ENCODE measurements at places on chromosomes 4 and X.

DNA sequence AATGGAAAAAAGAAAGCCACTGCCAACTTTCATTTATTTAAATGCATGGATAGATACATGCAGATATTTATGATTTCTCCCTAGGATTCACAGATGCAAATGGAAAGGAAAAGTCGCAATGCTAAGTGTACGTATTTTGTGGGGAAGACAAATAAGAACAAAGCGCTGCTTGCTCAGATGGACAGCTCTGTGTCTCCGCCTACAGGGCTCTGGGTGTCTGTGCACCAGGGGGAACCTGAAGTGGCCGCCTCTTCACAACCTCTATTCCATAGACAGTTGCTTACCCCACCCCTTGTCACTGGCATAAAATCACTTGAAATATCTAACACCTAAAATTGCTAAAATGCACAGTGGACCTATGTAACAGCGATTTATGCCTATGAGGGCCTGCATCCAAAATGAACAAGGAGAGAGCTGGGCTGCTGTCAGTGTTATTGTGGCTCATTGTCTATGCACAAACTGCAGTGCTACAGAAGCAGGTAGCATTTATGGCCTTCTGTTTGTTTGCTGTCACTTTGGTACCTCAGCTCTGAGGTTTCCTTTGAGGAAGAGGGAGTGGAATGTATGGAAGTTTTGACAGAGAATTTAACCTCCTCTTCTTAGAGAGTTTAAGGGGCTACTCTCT, 58.6 kb upstream of the PAGE1 start:
- DNase-seq = no peak

DNA sequence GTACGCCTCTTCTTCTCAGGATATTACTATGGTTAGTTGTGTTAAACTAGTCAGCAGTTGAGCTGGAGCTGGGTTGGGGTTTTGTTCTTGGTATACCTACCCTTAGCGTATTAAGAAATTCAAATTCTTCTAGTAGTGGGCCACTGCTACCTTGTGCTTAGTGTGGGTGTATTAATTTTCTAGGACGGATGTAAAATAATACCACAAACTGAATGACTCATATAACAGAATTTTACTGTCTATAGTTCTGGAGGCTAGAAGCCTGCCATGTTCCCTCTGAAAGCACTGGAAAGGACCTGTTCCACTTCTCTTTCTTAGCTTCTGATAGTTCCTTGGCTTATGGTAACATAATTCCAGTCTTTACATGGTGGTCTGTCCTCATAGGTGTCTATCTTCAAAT, 1274.7 kb downstream of the ADGRL3 start:
- no peak for DNase-seq

DNA sequence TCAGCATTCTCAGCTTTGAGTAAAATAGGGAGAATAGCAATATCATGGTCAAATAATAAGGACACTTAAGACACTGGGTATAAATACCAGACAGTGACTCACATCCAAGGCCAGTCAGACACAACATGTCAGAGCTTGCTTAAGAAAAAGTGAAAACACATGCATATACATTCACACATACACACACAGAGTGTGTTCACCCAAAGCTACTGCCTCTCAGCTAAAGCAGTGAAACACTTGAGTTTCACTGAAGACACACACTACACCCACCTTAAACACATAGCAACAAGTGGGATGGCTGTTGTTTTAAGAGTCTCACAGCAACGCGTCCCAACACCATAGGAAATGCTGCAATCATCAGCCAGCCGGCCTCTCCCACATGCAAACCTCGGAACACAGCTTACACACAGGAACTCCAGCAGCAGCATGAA, 14.4 kb downstream of the SHROOM4 start:
- DNase-seq = peak; percentile 25

- DNase-seq = no peak
Observed at GRCh38 chr4:150385606-150386005, 196.3 kb upstream of the MAB21L2 start.

GRCh38 chr4:69832326-69833030, 27.5 kb downstream of the SULT1E1 start:
- DNase-seq = no peak
